ENCODE measurements at places on chromosomes 6 and 20. TPM values are rescaled to one million over a fixed set of nuclear protein-coding genes. Genes with fewer than 3 reads are reported as not detected.

DNA sequence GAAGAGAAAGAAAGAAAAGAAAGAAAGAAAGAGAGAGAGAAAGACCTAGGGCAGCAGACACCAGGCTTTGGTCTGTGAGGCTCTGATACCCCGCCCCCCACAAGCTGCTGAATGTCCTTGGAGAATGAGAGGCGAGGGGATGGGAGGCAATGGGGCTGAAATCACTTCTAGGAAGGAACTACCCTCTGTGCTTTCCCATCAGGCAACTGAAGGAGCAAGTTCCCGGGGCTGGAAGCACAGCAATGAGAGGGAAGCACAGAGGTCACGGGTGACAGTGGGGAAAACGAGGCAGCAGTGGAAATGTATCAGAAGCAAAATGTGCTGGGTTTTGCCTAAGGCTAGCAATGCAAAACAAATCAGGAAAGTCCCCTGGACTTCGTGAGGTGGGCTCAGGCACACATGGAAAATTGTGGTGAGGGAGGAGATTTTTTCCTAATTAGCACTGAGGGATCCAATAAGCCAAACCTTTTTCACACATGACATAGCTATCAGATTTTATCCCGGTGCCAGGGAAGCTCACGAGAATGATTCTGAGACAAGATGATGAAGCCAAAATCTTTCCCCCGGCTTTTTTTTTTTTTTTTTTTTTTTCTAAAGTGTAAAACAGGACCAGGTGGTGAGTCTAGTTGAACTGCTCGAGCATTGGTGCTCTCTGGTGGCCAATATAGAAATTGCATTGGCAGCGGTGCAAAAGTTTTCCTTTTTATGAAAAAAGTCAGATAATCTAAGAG, 16.8 kb upstream of the ARFGEF2 start:
- DNase-seq: peak; percentile 83

ISM1 gene
- 3.7 TPM for total RNA-seq

DNA sequence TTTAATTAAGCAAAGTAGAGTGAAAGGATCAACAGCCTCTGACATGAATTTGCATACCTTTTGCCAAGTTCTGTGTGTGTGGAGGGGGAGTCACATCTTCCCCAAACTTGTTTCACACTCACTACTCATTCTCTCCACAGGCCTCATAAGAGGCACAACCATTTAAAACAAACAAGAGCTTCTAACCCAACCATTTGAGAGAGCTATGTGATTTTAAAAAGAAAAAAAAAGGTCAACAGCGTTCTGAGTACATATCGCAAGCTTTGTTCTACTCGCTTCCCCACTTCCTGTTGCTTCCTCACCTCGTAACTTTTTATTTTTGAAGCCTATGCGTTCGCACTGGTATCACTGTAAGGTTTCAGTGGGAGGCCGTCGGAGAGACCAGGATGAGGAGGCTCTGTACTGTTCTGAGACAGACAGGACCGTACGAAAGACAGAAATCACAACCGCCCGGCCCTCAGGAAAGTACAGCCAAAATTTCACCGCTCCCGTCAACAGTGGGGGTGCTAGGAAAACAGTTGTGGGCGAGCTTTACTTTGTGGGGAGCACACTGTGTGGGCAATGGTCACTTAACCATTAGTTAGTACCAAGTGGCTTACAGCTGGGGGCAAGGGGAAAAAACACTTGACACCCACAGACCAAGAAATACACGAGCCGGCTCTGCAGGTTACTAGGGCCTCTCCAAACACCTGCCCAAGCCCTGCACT, 61.3 kb downstream of the TRERF1 start:
- peak; percentile 68 for DNase-seq

DNA sequence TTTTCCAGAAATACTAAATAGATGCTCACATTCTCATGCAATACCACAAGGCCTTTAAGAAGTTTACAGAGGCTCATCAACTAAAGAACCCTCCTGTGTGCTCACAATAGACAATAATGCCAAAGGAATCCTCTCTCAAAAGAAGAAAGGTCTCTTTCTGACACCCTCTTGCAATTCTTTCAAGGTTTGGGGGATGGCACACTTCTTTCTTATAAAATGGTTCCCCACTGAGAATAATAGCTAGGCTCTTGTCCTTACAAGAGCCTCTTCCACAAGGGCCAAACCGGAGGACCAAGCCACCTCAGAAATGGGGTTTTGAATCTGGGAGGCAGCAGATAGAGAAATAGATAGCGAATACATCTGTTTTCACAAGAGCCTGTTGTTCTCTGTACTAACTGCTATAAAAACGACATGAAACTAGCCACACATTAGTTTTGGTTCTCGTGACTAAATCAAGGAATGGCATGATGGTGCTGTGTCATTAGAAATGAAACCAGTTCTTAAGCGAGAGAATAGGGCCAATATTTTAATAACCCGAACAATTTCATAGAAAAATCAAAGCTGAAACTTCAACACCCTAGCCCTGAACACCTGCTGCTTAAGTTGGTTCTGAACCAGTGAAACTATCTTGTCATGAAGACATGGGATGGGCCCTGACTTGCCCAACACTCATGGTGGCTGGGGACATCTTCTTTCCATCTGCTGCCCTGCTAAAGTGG, 81.1 kb downstream of the PRDM1 start:
- DNase-seq: peak; percentile 17

DNA sequence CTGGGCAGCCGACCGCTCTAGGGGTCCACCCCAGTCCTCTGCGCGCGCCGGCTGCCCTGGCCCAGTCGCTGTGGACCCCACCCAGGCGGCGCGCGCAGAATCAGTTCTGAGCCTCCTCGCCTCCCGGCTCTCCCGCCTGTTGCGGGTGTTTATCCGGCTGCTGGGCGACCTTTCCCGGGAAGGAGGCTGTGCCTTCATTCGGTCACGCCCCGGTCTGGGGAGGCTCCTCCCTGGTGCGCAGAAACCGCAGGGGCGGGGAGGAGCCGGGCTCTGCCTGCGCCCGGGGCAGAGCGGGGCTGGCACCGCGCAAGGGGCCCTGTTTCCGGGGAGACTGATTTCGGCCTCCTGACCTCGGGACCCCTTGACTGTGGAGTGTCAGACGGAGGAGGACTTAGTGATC, 80.8 kb upstream of the EYS start:
- no peak for DNase-seq

GRCh38 chr6:83333500-83333899, 97.4 kb downstream of the ME1 start:
- DNase-seq: no peak

GRCh38 chr6:106186714-106187113, 100.6 kb downstream of the PRDM1 start:
- DNase-seq: no peak
